ENCODE measurements at places on chromosomes 3 and 15. TPM values are rescaled to one million over a fixed set of nuclear protein-coding genes. Genes with fewer than 3 reads are reported as not detected.
A peak's percentile ranks its signal among the peaks of the same experiment; 100 is the strongest.

Gene SAXO2
- total RNA-seq, result not detected

Gene STRA6
- total RNA-seq, result not detected

DNA sequence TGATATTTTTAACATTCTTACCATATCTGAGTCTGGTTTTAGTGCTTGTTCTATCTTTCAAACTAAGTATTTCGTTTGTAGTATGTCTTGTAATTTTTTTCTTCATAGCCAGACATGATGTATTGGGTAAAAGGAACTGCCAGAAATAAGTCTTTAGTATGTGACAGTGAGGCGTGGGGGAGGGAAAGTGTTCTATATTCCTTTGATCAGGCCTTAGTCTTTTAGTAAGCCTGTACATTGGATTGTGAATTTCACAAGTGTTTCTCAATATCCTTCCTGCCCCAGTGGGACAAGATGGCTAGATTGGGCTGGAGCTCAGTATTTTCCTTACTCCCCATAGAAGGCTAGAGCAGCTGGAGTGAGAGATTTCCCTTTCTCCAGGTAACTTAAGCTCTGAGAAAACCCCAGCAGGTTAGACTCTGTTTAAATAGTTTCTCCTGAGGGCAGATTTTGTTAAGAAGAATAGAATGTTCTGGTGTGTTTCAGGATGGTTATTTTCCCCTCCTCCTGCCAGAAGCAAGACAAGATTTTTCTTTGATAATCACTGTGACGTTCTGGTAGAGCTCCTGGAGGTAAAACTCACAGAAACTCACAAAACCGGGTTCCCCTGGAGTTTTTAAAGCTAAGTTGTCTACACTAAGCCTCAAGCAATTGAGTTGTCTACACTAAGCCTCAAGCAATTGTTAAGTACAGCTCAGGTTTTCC is 140.7 kb upstream of the ARPP21 start:
- DNase-seq, result no peak

DNA sequence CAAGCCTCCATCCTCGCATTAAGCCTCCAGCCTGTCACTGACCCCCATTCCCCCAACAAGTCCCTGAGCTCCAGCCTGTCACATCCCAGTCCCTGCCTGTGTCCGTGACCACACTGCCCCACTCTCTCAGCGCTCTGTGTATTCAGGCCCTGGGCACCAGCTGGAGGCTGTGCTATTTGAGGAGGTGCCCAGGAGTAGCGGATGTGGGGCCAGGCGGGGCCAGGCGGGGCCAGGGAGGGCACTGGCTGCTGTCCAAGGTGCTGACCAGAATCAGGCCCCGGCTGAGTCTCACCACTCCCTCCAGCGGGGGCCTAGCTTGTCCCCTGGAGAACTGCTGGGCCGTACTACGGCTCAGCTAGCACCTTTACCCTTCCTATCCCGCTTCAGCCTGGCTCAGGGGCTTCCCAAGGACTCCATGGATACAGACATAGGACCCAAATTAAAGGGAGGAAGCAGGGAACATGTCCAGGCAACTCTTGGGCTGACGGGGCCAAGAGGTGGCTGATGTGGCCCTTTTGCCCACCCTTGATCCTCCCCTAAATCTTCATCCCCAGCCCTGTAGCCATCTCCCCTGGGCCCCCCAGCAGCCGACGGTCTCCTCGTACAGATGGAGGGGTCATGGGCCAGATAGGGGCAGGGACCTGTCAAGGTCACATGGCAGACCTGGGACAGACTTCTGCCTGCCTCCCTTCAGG is 1.1 kb downstream of the HHATL start:
- DNase-seq, result peak; percentile 36

DNA sequence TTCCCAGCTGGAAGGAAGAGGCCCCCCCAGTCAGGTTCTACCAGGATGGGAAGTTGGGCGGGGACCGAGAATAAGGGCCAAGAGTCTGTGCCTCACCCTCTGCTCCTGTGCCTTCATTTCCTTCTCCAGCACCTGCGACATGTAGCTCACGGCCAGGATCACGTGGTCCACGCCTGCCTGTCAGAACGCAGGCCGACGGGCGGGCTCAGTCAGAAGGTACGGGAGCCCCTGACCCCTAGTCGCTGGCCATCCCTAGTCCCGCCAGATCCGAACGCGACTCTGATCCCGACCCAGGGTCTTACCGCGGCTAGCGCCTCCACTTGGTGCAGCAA is 489 bp downstream of the GMPPB start:
- DNase-seq, result peak; percentile 88

GRCh38 chr3:38756892-38757291 is 59.1 kb downstream of the SCN10A start:
- DNase-seq, result no peak

Data from transverse colon (tissue), 4 donors.